ENCODE measurements at places on chromosomes 2 and 18.

GRCh38 chr18:47409519-47409918, 158.1 kb upstream of the SKOR2 start:
- no peak for DNase-seq

GRCh38 chr2:635687-636621, 41.3 kb downstream of the TMEM18 start:
- no peak for DNase-seq

DNA sequence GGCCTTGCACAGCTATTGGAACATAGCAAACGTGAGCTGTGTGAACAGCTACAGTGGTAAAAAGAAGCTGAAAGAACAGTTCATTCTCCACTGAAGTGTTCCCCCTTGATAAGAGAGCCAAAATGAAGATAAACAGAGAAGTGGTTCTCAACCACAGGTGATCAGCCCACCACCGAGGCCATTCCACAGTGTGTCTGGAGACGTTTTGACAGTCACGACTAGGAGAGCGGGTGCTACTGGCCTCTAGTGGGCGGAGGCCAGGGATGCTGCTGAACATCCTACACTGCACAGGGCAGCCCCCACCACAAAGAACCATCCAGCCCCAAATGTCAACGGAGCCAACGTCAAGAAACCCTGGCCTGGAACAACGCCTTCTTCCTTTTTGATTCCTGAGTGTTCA, 38.4 kb downstream of the ADCY3 start:
- no peak for DNase-seq

DNA sequence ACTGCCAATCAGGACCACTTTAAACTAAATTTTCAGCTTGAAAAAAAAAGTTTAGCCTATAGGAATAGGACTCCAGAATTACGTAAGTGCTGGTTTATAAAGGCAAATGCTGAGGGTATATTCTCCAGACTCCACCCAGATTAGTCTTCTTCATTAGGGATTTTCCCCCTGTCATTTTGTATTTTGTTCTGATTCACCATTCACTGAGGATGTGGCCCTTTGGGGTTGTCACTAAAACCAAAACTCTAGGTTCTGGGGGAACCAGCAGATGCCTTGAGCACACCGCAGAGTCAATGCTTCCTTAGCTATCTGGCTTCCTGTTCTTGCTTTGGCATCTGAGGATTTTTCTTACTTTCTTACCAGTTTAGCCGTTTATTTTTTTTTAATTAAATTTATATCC, 10.5 kb downstream of the SCYGR4 start:
- no peak for DNase-seq

- no peak for DNase-seq
These were observed 43.0 kb upstream of the CHMP1B start for GRCh38 chr18:11808001-11808855.

- DNase-seq = no peak
These were observed 53.6 kb downstream of the PKDCC start for GRCh38 chr2:42101206-42102023.
